Sciatic nerve (tissue), 2 donors: ENCODE measurements at places on chromosomes 5 and 9.

DNA sequence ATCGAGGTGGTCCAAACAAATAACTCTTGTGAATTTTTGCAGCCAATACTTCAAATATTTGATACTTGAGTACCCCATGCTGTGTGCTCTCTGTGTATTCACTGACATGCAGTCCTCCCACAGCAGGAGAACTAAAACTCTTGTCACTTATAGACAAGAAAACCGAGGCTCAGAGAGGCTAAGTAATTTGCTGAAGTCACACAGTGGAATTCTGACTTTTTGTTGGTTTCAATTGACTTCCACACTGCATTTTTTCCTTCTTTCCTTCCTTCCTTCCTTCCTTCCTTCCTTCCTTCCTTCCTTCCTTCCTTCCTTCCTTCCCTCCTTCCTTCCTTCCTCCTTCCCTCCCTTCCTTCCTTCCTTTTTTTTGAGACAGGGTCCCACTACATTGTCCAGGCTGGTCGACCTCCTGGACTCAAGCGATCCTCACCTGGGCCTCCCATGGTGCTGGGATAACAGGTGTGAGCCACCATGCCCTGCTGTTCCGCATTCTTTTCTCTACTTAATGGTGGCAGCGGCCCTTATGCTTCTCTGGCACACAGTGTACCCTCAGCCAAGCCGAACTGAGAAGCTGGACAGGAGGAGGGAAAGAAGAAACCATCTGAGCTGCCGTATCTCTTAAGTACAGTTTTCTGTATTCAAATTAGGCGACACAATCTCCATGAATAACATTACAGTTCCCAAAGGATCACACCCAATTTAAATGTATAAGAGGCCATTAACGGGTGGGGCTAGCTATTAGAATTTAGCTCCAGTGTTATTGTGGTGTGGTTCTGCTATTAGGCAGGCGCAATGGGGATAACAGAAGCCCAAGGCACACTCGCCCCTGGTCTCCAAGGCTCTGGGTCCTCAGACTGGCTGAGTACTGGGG lies 38.4 kb upstream of the GRHPR start:
- DNase-seq: no peak

DNA sequence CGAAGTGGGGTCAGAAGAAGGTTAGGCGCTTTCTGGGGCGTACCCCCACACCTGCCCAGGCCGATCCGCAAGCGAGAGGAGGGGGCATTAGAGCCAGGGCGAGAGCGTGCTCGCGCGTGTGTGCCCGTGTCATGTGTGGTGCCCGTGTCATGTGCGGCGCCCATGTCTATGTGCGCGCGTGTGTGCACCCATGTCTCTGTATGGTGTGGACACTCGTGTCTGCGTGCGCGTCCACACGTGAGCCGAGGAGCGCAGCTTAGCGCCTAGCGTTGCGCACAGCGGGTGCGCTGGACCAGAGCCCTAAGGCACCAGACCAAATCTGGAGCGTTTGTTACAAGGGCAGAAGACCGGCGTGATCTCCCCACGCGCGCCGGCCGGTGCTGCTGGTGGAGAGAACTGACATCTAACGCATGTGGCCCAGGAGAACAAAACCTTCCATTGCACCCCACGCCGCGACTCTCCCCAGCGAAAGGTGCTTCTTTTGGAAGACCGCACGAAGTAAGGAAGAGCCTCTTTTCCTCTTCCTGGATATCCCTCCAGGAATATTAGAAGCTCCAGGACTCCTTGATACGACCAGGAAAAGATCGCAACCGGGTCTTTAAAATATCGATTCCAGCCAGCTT lies 644 bp downstream of the NIM1K start:
- no peak for DNase-seq

GRCh38 chr5:34657988-34658387 lies 1.9 kb downstream of the RAI14 start:
- no peak for DNase-seq

- DNase-seq: no peak
These were observed 192.2 kb upstream of the CDKN2B start for GRCh38 chr9:22201256-22201655.

DNA sequence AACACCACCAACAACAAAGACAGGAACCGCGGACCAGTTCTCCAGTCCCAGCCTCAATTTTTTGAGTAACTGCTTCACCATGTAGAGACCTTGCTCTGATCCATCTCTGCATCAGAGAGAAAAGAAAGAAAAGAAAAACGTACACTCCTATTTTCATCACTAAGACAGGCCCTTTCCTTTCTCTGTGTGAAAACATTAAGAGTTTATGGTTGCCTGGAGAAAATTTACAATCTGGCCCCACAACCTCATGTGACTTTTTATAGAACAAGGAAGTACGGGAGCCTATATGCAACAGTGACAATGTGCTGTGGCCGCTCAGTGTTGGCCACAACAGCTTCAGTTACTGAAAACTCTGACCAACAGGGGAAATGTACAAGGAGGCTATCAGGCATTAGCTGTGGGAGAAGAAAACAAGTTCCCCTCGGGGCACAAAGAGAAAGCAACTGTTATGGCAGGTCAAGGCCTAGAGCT lies 272.9 kb upstream of the PTGER4 start:
- DNase-seq: no peak

DNA sequence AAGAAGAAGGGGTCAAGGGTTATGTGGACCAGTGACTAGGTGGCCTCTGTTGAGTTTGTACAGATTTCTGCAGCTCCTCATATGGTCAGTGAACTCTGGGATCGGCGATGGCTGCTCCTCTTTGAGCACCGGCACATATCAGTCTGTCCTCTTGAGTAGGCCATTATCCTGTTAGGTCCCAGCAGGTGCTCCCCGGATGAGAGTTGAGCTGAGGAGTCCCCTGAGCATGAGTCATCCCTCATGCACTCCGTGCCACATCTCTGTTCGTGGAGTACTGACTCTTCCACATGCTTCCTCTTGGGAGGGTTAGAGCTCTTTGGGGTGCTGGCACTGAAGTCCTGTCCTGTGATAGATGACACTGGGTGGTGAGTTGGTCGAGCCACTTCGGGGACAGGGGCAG lies 143.7 kb downstream of the PTTG1 start:
- DNase-seq: no peak

DNA sequence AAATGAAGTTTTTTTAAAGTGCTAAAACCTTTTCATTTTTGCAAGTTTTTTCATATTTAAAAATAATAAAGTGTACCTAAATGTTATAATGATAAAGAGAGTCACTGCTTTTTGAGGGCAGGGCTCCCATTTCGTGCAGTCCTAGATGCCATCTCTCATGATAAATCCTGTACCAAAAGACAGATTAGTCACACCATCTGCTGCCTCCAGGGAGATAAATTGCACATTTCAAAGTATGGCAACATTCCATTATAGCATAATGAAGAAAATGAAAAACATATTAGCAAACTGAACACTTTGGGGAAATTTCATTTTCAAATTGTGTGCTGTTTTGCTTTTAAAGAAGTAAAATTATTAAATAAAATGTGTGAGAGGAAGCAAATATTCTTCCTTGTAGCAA lies 257.2 kb downstream of the KIAA0825 start:
- no peak for DNase-seq

DNA sequence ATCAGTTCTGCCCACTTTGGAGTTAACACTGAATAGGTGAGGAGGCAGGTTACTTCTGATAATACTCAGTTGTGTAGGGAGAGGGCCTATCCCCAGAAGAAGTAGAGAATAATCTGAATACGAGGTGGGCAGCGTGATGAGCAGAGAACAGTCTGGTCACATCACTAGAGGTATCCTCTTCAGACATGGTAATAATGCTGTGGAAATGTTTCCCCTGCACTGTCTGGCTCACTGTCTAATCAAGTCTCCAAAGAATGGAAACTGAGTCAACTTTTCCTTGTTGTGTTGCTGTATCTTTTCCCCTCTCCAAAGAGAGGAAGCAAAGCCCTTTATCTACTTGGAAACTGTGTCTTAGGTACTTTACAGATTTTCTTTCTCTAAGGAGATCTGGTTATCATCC lies 110.9 kb upstream of the ANKRD55 start:
- no peak for DNase-seq

- no peak for DNase-seq
These were observed 51.1 kb downstream of the ELL2 start for GRCh38 chr5:95910521-95910920.

DNA sequence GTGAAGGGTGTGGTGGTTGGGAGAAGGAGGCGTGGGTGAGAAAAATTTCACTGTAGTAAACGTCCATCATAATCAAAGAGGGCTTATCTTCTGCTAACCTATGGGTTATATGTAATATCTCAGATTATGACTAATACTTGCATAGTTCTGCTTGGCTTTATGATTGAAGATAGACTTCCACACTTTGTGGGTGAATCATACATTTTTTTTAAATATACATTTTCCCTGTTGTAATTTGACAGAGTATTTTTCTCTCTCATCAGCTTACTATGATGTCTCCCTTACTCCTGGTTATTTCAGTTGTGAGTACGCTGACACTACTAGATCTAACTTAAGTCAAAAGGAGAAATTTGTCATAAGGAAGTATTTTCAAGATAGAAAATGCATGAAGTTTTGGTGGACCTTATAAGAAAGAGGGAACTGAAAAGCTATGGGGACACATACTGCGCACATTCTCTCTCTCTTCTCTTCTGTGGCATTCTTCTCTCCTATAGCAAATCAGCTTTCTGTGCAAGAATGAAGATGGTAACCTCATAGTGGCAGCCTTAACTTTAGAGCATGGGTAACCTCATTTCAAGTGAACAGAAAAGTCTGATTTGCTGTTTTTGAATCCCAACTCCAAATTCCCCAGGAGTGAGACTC lies 4.9 kb upstream of the JAK2 start:
- no peak for DNase-seq

DNA sequence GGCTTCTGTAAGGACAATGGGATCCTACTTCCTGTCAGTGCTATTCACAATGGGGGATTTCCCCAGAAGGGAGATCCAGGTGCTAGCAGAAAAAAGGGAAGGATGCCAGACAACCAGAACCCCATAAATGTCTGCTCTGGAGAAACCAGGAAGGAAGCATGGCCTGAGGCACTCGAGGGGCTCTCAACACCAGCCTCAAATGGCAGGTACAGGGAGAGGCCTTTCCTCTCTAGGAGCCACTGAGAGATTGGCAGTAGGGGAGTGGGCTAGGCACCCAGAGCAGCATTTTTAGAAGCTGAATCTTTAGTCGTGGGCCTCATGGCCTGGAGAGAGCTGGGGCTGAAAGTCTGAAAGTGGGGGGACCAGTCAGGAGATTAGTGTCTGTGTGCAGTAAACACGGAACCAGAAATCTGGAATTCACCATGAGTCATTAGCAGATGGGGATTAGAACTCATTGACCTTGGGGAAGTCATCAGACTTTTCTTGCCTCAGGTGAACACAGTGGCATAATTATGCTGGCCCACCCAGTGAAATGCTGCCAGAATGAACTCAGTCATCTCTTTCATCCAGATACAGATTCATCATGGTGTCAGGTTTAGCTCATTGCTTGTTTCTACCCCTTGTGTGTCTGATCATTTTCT lies 28.3 kb downstream of the ARHGEF28 start:
- DNase-seq: no peak

- no peak for DNase-seq
These were observed 52.4 kb downstream of the MRPL36 start for GRCh38 chr5:1747079-1747802.

- DNase-seq: no peak
These were observed 5.7 kb upstream of the SLC25A48 start for GRCh38 chr5:135828782-135829127.

DNA sequence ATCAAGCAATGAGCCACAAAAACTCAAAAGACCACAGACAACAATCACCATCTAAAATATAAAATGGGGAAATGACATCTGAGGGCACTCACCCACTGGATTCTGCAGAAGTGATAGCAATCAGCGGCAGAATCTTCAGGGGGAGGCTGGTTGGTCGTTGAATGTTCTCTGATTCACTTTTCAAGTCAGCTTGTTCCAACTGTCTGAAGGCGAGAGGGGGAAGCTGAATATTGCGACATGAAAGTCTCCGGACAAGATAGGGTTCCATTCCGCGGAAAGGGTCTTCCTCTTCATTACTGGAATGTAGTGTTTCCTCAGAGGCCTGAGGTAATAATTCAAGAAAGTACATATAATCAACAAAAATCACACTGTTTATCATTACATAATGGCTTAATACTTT lies 94.9 kb upstream of the PDE4D start:
- no peak for DNase-seq

GRCh38 chr5:83711982-83712601 lies 8.6 kb downstream of the HAPLN1 start:
- DNase-seq: no peak

- DNase-seq: peak; percentile 73
These were observed 235.8 kb downstream of the ROR2 start for GRCh38 chr9:91714020-91714806.

- DNase-seq: no peak
These were observed 36.5 kb upstream of the HSPA9 start for GRCh38 chr5:138611678-138612218.

GRCh38 chr5:38329132-38329715 lies 70.9 kb downstream of the EGFLAM start:
- DNase-seq: no peak

DNA sequence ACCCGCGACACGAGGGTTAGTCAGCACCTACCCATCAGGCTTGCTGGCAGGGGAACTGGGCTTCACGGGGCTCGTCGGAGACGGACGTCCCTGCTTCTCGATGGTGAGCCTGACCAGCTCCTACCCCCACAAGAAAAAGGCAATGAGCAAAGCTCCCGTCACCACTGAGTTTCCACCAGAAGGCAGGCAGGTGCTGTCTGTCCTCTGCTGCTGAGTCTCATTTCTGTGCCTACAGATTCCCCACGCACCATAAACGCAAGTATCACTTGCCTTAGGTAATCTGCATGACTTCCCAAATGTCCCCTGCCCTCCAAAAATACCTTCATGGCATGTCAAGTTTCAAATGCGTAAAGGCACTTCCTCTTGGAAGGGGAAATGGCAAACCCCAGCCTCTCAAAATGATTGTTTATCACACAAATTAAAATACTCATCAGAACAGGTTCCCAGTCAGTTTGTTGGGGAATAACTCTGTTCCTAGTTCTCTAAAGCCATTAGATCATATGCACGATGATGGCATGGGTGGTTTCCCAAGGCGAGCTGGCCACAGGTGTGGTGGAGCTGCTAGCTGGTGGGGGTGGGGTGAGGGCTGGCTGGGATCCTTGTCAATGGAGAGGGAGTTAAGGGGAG lies 85.0 kb downstream of the PRRT1B start:
- peak; percentile 60 for DNase-seq

DNA sequence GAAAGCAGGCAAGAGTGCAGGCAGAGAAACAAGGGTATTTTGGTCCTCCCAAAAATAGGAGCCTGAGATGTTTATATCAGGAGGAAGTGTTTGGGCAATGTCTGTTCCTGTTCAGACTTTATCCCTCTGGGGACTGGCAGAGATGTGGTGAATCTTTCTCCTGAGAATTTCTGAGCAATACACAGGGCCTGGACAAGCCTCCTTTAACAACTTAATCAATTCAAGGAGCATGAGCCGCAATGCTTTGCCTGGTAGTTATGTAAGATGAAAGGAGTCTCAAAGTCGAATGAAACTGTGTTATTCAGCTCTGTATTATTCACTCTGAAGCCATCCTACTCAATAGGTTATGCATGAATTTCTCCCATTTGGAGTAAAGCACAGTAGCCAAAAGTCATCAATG lies 365.6 kb downstream of the MAN2A1 start:
- DNase-seq: no peak

- DNase-seq: no peak
These were observed 26.2 kb downstream of the LHX2 start for GRCh38 chr9:124037790-124038189.
